ENCODE measurements at places on chromosomes 7 and 10. TPM values are rescaled to one million over a fixed set of nuclear protein-coding genes. Genes with fewer than 3 reads are reported as not detected.

DNA sequence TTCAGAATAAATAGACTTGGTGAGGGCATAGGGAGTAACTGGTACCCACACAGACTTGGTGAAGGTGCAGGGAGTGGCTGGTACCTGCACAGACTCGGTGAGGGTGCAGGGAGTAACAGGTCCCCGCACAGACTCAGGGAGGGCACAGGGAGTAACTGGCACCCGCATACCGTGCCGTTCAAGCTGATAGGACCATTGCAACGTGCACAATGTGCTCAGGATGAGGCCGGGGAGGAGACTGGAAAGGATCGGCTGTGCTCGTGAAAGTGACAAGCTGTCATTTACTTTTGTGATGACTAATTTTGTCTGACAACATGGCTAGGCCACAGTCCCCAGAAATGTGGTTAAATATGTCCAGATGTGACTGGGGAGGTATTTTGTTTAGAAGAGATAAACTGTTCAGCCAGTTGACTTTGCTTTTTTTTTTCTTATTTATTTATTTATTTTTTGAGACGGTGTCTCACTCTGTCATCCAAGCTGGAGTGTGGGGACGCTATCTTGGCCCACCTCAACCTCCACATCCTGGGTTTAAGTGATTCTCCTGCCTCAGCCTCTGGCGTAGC, 76.2 kb upstream of the NMT2 start:
- no peak for DNase-seq

GRCh38 chr10:3485057-3485686, 299.8 kb downstream of the KLF6 start:
- no peak for DNase-seq

DNA sequence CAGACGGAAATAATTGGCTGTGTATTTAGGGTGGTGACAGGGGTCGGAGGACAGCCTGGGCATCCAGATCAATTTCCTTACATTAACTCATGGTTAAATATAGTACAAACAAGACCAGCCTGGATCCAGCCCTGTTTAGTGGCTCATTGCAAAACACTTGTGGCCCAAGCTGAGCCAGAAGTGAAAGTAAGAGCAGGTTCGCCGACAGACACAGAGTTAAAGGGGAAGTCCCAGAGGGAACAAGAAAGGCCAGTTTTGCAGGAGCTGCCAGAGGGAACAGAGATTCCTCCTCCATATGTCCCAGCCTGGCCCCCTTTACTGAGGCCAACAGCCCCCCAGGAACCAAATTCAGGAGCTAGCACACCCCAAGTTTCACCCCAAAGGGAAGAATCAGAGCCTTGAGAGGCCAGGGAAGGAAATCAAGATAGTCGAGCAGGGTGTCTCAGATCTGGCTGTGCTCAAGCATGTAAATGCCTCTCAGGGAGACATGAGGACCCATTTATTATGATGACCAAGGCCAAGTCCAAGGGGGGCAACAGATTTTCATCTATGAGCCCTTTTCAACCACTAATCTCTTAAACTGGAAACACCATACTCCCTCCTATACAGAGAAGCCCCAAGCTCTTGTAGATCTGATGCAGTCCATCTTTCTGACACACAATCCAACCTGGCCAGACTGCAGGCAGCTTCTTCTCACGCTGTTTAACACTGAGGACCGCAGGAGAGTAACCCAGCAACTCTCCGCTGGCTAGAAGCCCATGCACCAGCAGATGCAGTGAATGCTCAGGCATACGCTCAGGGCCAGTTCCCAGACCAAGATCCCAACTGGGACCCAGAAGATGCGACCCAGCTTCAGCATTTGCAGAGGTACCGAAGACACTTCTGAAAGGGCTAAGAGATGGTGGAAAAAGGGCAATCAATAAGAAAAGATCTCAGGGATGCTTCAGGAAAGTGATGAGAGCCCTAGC, 15.9 kb upstream of the ADCK2 start:
- peak; percentile 43 for DNase-seq

- no peak for DNase-seq
Observed at GRCh38 chr7:142881586-142882337, 3.8 kb downstream of the TRPV6 start.

Gene NUTM2A
- 3.1 TPM for polyA plus RNA-seq

GRCh38 chr10:91350651-91351081, 59.5 kb upstream of the HECTD2 start:
- no peak for DNase-seq

Gene FOXP2
- polyA plus RNA-seq: 10.0 TPM

DNA sequence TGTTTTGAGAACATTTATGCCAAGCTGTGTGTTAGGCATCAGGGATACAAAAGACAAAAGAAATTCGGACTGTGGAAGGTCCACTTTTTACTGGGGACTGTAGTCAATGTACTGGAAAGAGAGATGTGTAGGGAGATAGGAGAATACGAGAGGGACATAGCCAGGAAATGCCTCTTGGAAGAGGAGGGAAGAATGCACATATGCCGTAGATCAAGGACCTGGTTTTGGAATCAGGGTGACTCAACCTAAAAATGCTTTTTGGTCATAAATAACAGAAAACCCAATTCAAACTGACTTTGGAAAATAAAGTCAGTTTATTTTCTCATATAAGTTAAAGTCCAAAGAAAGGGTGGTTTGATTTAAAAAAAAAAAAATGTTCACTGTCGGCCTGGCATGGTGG, 140.3 kb upstream of the TCF7L2 start:
- DNase-seq: no peak

DNA sequence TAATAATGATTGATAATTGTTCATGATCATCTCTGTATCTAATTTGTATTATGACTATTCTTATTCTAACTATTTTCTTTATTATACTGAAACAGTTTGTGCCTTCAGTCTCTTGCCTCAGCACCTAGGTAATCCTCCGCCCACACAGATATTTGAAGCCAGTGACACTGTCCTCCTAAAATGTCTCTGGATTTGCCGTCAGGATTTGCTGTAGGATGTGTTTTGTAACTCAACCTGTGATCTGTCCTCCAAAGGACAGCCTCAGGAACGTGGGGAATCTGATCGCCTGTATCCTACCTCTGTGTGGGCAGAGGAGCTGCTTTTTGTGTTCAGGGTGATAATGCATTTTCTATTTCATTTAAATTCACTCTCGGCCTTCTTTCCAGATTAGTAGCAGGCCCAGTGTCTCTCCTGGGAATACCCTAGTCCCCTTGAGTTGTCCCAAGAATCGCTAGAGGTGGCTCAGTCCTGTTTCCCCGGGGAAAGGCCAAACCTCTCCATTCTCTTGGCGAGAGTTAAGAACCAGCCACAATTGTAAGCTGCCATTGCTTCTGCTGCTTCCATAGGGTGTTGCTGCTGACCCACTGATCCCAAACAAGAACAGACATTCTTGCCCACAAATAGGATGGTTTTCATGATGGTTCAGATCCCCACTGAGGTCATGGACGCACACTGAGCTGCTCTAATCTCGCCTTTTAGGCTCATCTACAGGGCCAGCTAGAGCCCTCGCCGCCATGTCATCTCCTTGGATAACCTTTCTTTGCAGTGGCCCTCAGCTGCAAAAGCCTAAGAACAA, 136.2 kb upstream of the KCNMA1 start:
- DNase-seq: no peak

DNA sequence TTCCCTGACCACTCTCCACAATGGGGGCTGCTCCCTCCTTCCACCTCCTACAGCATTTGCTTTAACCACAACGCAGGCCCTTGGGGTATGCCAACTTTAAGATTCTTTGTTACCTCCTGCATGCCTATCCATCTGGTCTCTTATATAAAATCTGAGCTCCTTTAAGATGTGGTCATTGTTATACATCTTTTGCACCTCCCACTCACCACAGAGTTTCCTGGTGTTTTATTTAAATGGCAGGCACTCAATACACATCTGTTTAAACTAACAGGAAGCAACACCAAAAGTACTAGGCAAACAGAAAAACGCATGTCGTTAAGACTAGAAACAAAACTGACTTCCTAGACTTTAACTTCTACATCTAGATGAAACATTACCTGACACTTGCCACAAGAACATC, 36.3 kb downstream of the SLC25A13 start:
- no peak for DNase-seq

- peak; percentile 21 for DNase-seq
Observed at GRCh38 chr7:18667466-18667865, 171.9 kb downstream of the HDAC9 start.

DNA sequence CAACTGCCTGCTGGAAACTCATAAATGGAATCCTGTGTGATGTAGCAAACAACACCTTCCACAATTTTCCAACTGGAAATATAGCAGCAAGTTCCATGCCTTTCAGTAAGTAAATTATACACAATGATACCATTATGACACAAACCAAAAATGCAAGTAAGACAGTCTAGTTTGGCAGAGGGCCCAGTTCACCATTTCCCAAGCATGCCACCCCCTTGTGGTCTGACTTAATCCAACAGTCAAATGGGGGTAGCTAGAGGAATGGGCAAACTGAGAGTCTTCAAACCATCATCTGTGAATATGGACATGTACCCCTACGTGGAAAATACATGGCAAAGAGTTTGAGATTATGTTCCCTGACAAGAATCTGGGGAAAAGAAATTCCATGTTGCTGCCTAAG, 137.6 kb upstream of the VWC2 start:
- no peak for DNase-seq

- DNase-seq: no peak
Observed at GRCh38 chr7:75662579-75663301, 76.0 kb downstream of the HIP1 start.

- DNase-seq: no peak
Observed at GRCh38 chr7:95205665-95206225, 118.6 kb downstream of the PON1 start.

DNA sequence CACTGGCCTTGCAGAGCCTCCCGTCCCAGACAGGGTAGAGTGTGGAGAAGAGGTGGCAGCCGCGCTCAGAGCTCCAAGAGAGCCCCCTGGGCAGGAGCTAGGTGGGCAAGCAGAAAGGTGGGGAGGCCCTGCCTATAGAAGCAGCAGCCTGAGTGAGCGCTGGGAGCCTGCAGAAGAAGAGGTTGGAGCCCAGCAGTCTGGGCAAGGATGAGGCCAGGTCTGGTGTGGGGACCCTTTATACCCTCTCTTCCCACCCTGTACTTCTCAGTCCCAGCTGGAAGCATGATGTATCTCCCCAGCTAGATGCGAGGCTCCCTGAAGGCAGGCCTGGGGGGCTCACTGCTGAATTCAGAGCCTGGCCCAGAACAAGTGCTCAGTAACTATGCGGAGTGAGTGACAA, 44.5 kb upstream of the ZMIZ1 start:
- DNase-seq: no peak

Gene CRYGN
- polyA plus RNA-seq: 3.6 TPM

GRCh38 chr10:77606751-77607150, 30.9 kb downstream of the KCNMA1 start:
- no peak for DNase-seq

- no peak for DNase-seq
Observed at GRCh38 chr7:28348636-28349035, 63.7 kb upstream of the CREB5 start.

- DNase-seq: no peak
Observed at GRCh38 chr10:27345455-27345920, 104.9 kb upstream of the ACBD5 start.

GRCh38 chr7:30764030-30764975, 6.9 kb upstream of the MINDY4 start:
- no peak for DNase-seq

- DNase-seq: no peak
Observed at GRCh38 chr7:120684463-120684862, 173.5 kb downstream of the TSPAN12 start.

DNA sequence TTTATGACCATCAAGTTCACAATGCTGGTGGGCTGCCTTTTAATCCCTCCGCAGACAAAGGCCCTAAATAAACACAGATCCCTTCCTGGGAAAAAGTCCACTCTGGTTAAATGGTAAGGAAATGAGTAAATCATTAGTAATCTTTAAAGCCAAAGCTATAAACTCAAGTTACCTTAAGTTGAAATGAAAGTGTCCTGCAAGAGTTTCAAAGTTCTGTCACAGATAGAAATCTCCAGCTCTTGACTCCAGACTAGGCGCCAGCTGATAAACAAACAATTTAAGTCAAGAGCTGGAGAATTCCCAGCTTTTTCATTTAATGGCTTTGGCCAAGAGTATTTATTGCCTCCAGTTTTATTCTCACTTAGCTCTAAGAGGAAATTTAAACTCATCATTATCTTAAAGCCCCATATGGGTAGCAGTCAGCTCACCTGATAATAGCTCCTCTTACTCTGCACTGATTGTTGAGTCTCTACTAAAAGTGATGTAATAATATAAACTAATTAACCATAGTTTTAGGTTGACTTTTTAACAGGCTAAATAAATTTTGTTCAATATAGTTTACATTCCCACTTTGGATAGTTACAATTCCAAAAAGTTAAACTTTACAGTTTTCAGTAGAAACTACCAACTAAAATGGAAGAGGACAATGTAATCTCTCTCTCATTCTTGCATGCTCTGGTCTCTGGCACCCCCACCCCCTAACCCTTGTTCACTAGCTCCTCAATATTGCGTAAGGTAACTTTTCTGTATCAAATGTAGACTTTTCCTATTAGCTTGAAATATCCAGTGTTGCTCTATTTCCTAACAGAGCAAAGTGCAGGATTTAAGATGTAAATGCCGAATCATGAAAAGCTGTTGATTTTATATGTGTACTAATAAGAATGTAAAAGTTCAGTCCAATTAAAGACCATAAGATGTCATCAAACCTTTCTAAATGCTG, 56.1 kb downstream of the HIBADH start:
- DNase-seq: no peak

DNA sequence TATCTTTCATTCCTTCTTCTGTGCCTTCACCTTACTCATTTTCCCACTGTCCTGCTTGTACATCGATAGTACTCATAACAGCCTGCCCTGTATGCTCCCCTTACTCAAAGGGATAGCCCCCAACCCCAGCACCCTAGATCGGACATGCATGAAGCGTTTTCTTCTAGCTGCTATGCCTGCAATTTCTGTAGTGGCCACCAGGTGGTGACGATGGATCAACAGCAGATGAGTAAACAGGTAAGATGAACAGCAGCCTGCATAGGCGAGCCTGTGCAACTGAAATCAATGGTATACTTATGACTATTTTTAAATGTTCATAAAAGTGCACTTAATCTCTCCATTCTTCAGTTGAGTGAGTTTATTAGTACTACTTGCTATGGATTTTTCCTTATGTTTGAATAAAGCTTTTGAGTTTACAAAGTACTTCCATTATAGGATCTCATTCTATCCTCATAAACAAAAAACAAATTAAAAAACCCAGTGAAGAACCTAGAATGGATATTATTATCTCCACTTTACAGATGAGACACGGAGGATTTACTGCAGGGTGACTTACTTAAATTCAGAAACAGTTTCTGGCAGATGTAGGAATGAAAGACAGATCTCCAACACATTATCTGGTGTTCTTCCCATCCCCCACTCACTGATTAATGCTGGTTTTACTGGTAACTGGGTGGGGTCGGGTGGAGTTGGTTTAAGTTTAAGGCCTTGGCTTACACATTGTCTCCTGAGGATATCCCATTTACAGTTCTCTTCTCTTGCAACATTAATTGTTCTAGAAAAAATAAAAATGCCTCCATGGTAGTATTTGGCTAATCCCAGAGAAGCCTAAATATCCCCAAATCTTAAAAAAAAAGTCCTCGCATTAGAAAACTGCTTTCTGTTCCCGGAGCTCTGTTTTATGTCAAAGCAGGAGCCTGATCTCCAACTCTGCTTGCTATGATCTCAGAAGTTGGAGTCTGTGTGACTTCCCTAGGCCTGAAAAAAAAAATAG, 222.1 kb downstream of the GLI3 start:
- DNase-seq: no peak
